HuH-7.5 (cell line): ENCODE measurements at places on chromosomes 4 and X.
A peak's percentile ranks its signal among the peaks of the same experiment; 100 is the strongest.

- peak; percentile 4 for DNase-seq
These were observed 1.4 kb downstream of the PLXNB3 start for GRCh38 chrX:153765138-153766079.

- DNase-seq, result no peak
These were observed 372.3 kb upstream of the SPOCK3 start for GRCh38 chr4:167606551-167606950.

GRCh38 chr4:107734120-107734519 lies 14.1 kb upstream of the PAPSS1 start:
- DNase-seq, result no peak

DNA sequence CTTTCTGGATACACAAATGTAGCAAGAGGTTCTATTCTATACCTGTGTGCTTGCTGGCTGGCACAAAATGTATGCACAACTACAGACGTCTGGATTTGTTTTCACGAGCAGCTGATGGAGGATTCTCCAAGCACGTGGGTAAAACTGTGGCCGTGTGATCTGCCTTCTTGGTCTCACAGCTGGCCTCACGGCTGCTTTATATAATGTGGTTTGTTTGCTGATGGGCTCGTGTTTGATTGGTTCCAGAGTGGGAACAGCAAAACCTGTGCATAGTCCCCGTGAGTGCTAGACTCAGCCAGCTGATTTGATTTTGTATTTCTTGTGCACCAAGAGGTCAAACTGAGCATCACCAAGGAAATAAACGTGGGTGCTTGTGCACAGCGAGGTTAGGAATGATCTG lies 262.6 kb upstream of the RPS6KA3 start:
- DNase-seq, result no peak

- DNase-seq, result no peak
These were observed 2747.1 kb downstream of the PCDH7 start for GRCh38 chr4:33467291-33467690.

DNA sequence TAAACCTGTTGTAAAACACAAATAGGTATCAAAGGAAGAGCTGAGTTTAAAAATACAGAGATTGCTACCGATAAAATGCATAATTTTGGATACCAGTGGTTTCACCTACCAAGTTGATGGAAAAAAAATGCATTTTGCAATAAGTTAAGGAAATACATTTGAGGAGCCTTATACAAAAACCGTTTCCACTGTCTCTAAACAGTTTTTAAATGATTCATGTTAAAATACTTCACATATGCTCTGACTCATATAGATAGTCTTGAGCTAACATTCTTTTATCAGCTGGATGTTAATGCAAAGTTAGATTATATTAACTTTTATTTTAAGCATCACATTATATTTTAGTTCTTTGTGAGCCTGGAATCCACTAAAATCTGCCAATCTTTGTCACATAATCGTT lies 50.6 kb upstream of the ANKRD17 start:
- DNase-seq, result no peak

- DNase-seq, result no peak
These were observed 40.2 kb upstream of the ZNF81 start for GRCh38 chrX:47796433-47796906.

DNA sequence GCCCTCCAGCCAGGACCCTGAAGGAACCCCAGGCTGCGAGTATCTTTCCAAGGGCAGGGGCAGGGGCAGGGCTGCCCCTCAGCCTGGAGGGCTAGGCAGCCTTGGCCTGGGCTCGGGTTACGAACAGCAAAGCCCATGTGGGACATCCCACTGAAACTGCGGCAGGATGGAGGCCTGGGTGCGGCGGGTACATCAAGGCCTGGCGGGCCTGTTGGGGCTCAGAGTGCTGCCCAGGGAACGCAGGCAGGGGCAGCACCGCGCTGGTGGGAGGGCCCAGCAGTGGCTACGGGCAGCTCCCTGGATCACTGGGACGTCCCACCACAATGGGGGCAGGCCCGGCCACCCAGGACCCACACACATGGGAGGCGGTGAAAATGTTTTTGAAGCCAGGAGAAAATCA lies 10.9 kb downstream of the NAT8L start:
- DNase-seq, result no peak

- no peak for DNase-seq
These were observed 84.8 kb downstream of the AFAP1 start for GRCh38 chr4:7854697-7855370.

DNA sequence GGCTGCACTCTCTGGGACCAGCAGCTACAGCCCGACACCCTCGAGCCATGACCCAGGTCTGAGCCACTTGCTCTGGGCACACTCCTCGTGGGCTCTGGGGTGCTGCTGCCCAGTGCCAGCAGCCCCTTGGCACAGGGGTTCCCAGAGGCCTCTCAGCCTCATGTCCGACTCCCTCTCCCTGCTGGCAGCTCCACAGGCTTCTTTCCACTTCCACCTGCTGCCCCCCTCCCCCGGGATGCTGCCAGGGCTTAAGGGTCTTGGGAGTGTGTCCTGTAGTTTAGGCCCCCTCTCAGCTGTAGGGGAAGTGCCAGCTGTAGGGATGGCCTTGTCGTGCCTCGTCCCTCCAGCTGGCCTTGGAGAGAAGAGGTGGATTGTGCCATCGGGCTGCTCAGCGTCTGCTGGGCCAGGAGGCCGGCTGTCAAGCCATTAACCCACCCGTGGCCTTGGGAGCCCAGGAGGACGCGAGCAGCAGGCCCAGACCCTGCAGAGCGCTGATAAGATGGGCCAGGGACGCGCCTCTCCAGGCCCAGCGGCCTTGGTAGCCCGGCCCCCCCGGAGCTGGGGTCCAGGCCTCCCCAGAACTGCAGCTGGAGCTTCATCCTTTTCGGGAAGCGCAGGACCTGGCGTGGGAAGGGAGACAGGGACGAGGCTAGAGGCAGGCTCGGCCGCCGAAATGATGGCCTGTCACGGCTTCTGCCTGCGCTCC lies 1.0 kb upstream of the USP27X start:
- no peak for DNase-seq

GRCh38 chrX:127621780-127622179 lies 430.4 kb downstream of the ACTRT1 start:
- no peak for DNase-seq

DNA sequence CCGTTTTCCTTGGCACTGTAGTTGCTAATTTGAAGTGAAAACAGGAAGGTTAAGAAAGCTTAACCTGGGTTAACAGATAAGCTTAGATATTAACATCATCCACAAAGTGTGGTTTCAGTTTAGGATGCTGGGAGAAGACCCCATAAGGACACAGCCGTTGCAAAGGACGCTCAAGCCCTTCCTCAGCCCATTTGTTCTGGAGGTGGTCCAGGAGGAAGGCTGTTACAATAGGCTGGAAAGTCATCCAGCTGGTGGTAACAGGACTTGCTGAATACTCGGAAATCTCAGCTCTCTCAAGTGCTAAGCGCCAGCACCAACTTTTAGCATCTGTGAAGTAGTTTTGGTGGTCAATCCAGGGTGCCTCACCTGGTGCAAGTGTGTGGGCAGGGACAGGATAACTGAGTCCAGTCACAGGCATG lies 14.2 kb downstream of the CHST7 start:
- no peak for DNase-seq

GRCh38 chr4:14096396-14096965 lies 469.0 kb upstream of the BOD1L1 start:
- DNase-seq, result no peak

- DNase-seq, result peak; percentile 11
These were observed 35.3 kb downstream of the FRMD7 start for GRCh38 chrX:132092439-132093065.

DNA sequence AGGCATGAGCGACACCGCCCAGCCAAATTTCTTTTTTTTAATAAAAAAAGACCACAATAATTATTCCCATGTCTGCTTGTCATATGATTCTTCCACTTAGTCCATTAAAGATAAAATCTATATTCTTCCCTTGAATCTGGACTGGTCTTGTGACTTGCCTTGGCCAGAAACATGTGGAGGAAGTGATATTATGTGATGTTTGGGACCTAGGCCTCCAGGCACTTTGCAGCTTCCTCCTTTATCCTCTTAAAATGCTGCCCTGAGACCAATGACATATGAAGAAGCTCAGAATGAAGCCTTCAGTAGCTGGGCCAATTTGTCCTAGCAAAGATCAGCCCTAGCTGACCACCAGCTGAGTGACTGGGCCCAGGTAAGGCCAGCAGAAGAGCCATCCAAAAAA lies 250.0 kb downstream of the INPP4B start:
- DNase-seq, result no peak

DNA sequence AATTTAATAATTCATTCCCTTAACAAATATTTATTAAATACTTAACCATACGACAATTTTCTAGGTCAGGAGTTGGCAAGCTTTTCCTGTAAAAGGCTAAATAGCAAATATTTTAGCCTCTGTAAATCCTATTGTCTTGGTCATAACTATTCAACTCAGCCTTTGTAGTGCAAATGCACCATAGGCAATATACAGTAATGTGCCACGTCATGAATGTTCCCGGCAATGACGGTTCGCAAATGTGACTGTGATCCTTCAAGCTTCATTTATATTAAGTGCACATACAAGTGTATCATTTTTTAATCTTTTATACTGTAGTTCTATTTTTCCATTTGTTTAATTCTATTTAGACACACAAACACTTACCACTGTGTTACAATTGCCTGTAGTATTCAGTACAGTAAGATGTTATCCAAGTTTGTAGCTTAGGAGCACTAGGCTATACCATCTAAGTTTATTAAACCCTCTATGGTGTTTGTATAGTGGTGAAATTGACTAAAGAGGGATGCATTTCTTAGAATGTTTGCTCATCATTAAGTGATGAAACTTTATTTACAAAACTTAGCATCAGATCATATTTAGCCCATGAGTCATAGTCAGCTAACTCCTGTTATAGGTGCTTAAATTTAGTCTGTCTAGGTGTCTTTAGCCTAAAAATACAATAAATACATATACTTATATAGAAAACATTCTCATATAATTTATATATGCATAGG lies 553.6 kb downstream of the STPG2 start:
- no peak for DNase-seq

DNA sequence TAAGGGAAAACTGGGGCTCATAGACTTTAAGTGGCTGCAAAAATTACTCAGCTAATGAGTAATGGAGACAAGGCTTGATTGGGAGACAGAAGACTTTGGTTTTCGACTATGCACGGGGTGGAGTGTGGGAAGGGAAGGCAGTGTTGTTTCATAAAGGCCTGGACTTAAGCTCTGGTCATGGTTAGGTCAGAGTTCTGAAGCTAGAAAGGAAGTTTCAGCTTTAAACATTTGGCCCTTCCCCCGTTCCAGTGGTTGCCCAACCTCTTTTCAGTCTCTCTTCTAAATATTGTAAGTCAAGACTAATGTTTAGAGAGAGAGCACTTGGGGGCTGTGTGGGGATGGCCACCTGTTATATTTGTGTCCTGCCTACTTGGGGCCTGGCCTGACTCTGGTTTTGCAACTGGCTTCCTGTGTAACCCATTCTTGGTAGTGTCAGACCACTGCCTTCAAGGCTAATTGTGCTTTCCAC lies 21.0 kb downstream of the MSN start:
- DNase-seq, result no peak

- DNase-seq, result no peak
These were observed 1097.2 kb upstream of the TENM3 start for GRCh38 chr4:181146051-181146450.

DNA sequence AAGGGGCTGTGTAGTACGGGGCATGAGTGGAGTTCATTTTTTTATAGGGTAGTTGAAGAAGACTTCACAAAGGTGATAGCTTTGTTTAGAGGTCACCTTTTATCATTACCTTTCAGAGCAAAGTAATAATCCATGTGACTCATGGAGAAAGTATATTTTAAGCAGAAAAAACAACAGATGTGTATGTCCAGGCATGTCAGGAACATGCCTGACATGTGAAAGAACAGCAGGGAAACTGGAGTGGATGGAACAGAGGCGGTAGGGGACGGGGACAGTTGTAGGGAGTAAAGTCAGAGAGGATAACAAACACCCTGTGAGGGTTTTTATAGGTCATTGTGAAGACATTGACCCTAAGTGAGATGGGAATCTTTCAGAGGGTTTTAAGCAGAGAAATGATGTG lies 107.6 kb downstream of the USP9X start:
- DNase-seq, result no peak

DNA sequence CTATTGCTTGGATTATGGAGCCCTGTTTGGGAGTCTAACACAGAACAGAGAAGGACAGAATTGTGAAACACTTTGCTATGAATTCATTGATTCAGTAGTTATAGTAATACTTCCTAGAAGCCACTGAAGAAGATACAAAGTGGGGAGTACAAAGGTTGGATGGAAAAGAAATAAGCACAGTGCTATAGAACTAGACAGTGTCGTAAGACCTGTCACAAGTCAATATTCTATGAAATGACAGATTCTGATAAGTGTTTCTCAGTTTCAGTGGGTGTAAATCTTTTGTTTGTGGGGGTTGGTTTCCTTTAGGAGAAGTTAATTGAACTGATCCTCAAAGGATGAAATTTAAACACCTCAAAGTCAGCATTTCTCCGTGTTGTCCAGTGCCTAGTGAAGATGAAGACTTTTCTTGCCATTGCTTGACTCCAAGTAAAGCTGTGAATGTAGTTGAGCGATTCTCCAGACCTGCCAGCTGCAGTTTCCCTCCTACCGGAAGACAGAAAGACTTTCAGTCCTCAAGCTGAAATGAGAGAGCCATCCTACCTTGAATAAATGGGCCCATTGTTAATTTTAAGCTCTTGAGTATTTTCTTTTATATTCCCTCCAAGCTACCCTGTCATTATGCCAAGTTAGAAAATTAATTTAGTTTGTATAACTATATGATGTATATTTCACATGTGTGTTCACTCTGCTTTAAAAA lies 7.9 kb downstream of the PDLIM5 start:
- DNase-seq, result no peak

- DNase-seq, result no peak
These were observed 8.1 kb downstream of the ETDB start for GRCh38 chrX:135112096-135112729.

DNA sequence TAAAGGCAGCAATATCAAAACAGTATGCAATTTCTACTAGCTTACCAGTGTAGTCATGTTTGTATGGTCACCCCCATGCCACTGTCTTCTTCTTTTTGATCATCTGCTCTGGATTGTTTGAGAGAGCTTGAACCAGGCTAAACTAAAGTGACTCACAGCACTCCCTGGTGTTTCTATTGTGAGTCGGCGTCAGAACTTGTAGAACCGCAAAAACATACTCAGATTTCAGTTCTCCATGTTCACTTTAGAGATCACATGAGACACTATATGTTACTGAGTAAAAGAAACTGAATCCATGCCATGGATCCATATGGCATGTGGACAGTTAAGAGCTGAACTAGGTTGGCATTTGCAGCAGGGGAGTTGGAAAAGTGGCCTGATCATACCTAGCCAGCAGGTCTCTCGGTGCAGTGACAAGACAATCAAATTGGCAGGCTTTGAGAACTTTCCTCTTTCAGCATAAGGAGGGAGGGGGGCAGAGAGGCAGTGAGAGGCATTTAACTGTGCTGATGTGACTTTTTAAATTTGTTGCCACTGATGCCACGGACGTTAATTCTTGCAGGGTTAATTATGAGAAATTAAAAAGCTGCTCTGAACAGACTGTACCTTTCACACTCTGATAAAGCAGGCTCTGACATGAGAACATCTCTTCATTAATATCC lies 88.4 kb downstream of the AFF2 start:
- DNase-seq, result no peak

GRCh38 chr4:105707782-105708180 lies 708 bp downstream of the INTS12 start:
- no peak for DNase-seq

- no peak for DNase-seq
These were observed 69.1 kb downstream of the RGS12 start for GRCh38 chr4:3361896-3362295.

GRCh38 chrX:136228839-136229207 lies 22.4 kb downstream of the MAP7D3 start:
- no peak for DNase-seq

- no peak for DNase-seq
These were observed 181.9 kb downstream of the SPRY1 start for GRCh38 chr4:123578276-123579029.

- DNase-seq, result no peak
These were observed 10.4 kb downstream of the LIMCH1 start for GRCh38 chr4:41548305-41548880.
